Caco-2 (cell line): ENCODE measurements at places on chromosomes 4 and X.

GRCh38 chr4:7105276-7105675, 37.4 kb upstream of the GRPEL1 start:
- DNase-seq: no peak

- no peak for DNase-seq
Observed at GRCh38 chr4:164096766-164097518, 602.5 kb downstream of the TMA16 start.

- DNase-seq: peak; percentile 55
Observed at GRCh38 chr4:56048702-56049431, 100.1 kb downstream of the CEP135 start.

GRCh38 chr4:101127176-101127790, 220.0 kb downstream of the PPP3CA start:
- DNase-seq: no peak

- DNase-seq: no peak
Observed at GRCh38 chr4:38004062-38004461, 43.9 kb downstream of the PTTG2 start.

DNA sequence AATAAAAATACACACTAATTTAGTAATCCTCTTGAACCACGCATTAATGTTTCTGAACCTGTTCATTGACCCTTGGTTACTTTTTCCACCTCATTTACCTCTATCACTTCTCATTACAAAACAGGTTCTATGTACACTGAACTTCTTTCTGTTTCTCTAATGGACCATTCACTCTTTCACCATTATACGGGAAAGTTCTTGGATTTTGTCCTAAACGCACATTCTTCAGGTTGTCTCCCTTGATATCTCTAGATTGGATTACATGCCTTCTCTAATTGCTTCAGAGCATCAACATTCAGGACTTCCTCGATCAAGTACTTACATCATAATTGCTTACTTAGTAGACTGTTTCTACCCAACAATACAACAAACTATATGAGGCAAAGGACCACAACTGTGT, 359.4 kb upstream of the FSTL5 start:
- DNase-seq: no peak

- peak; percentile 12 for DNase-seq
Observed at GRCh38 chr4:108118505-108118904, 50.2 kb downstream of the LEF1 start.

GRCh38 chr4:114091546-114091945, 112.1 kb upstream of the ARSJ start:
- no peak for DNase-seq
